ENCODE measurements at places on chromosomes 3 and 15.

GRCh38 chr3:47004369-47005211 lies 25.1 kb downstream of the NBEAL2 start:
- DNase-seq: no peak

GRCh38 chr3:156723182-156723619 lies 48.8 kb downstream of the TIPARP start:
- no peak for DNase-seq

DNA sequence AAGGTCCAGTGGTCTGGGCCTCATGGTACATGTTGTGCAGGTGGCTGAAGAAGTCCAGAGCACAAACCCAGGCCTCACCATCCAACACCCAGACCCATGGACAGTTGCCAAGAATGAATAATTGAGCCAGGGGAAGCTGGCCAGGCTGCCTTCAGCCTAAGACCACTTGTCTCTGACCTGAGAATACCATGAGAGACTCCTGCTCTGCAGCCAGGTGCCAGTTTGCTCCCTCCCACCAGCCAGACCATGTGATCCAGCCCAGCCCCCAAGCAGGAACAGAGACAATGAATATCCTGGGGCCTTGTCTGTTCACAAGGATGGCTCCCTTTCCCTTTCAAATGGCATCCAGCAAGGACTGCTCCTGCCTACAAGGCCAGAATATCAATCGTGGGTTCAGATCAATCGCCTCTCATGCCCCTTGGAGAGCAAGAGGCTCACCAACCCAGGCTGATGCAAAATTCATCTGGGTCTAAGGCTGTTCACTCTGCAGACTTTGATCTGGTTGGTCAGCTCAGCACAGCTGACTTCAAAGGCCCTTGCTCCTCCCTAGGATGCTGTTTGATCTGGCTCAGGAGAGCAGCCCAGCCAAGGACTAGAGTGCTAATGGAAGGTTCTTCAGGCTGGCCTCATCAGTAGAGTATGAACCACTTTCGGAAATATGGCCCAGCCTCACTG lies 13.4 kb downstream of the TRAIP start:
- DNase-seq: no peak

DNA sequence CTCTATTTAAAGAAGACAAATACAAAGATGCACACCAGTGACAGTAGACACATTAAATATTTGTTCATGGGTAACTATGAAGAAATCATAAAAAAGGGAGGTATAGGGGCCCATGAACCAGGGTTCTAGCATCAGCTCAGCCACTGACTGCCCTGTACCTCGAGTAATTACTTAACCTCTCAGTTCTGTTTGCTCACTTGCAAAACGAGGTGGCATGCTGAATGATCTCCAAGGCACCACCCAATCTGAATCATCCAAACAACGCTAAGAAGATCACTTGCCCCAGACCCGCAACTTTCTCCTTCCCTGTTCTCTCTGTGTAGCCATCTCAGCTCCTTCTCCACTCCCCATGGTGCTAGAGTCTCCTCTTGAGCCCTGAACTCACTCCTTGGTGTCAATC lies 374.7 kb downstream of the VPS13C start:
- no peak for DNase-seq

- no peak for DNase-seq
These were observed 57.6 kb downstream of the HEG1 start for GRCh38 chr3:124998247-124998630.
